Substantia nigra (tissue), 51 donors: ENCODE measurements at places on chromosomes 6 and 20.
A peak's percentile ranks its signal among the peaks of the same experiment; 100 is the strongest.

- no peak for DNase-seq
Measured at GRCh38 chr6:33991610-33992009, 154.3 kb downstream of the GRM4 start.

- DNase-seq, result no peak
Measured at GRCh38 chr6:29011276-29011734, 6.2 kb upstream of the ZNF311 start.

GRCh38 chr6:9292975-9293374 lies 857.6 kb upstream of the SLC35B3 start:
- no peak for DNase-seq

- no peak for DNase-seq
Measured at GRCh38 chr20:39248171-39248861, 286.2 kb downstream of the DHX35 start.

DNA sequence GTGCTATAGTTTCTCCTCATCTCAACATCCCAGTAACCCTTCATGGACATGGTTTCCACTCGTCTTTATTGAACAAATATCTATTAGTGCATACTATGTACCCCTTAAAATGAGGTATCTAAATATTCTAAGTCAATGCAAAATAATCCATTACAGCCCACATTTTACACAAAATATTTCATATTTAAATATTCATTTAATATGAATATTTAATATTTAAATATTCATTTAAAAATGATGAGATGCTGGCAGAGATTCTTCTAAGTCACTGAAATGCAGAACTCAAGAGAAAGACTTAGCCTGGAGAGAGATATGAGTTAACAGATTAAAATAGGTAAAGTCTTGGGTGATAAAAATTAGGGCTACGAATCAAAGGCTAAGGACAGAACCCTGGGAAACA lies 17.9 kb downstream of the EPB41L2 start:
- no peak for DNase-seq

DNA sequence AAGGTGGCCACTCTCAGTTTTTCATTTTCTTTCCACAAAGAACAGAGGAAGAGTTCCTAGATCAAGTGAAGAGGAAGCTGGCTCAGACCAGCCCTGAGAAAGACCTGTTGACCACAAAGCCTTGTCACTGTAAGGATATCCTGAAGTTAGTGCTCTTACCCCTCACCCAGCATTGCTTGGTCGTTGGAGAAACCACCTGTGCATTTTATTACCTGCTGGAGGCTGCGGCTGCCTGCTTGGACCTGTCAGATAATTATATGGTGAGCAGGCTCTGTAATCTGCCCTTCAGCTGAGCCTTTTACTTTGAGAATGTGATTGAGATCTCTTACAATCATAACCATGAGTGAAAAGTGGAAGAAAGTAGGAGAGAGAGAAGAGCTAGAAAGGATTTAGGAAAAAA lies 21.9 kb downstream of the TREML1 start:
- DNase-seq, result no peak

DNA sequence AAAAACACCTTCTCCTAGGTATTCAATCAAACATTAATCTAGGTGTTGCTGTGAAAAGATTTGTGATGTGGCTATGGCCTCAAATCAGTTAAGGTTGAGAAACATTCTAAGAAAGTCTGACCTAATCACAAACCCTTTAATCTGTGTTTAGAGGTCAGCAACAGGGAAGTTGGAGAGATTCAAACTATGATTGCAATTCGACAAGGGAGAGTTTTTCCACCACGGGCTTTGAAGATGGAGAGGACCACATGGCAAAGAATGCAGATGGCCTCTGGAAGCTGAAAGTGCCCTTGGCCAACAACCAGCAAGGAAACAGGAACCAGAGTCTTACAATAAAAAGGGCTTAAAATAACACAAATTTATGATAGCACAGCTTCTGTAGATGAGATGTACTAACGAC lies 29.6 kb upstream of the LGSN start:
- DNase-seq, result no peak

GRCh38 chr6:168584671-168585070 lies 143.7 kb downstream of the SMOC2 start:
- DNase-seq, result no peak

- no peak for DNase-seq
Measured at GRCh38 chr6:129719692-129720091, 9.7 kb upstream of the ARHGAP18 start.

DNA sequence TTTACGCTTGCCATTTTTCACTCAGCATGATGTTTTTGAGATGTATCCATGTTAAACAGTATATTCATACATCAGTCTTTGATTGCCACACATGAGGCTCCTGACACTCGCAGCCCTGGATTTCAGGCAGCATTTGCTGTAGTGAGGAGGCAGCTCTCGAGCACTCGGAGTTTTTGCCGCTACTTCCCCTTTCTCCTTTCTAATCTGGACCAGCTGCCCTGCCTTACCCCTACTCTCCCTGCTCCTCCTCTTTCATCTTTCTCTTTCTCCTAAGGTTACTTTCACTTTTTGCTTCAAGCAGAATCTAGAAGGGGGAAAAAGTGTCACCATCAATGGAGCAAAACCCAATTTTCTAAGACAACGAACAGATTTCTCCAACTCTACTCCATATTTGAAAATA lies 5.9 kb upstream of the CST3 start:
- no peak for DNase-seq

GRCh38 chr6:42411406-42411805 lies 40.3 kb downstream of the TRERF1 start:
- DNase-seq, result no peak

DNA sequence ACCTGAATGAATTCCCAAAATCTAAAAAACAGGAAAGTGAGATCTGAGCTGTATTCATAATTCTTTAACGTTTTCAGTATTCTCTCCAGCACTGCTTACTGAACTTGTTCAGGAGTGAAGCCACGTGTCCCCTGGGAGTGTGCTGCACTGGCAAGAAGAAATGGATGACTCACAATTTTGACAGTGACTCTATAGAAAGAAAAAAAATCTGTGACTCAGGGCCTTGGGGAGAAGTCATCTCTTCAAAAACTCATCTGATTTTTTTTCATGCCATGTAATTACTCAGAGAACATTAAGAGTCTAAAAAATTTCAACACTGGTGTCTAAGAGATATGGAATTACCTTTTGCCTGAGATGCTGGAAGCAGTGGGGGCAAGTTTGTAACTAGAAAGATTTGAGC lies 39.7 kb downstream of the ANKEF1 start:
- no peak for DNase-seq

- DNase-seq, result no peak
Measured at GRCh38 chr6:71489736-71490135, 201.1 kb downstream of the OGFRL1 start.

- DNase-seq, result peak; percentile 55
Measured at GRCh38 chr6:31821301-31822035, 6.1 kb upstream of the HSPA1B start.

- no peak for DNase-seq
Measured at GRCh38 chr6:150739711-150740349, 125.7 kb upstream of the MTHFD1L start.

DNA sequence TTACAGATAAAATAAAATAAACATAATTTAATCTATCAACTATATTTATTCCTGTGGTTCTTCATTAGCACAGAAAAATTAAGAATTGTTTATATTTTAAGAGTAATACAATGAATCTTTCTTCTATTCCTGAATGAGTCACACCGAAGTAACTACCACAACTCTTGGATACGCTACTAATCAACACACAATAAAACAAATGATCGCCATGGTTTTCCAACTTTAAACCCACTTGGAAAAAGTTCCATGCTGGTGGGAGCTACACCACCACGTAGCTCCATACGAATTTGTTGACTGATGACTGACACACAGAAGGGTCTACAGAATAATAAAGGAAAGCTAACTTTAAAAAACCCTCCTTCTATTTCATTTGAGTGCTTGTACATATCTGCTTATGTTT lies 135.8 kb upstream of the NEDD9 start:
- DNase-seq, result no peak

GRCh38 chr6:13466304-13467215 lies 20.8 kb downstream of the GFOD1 start:
- no peak for DNase-seq

DNA sequence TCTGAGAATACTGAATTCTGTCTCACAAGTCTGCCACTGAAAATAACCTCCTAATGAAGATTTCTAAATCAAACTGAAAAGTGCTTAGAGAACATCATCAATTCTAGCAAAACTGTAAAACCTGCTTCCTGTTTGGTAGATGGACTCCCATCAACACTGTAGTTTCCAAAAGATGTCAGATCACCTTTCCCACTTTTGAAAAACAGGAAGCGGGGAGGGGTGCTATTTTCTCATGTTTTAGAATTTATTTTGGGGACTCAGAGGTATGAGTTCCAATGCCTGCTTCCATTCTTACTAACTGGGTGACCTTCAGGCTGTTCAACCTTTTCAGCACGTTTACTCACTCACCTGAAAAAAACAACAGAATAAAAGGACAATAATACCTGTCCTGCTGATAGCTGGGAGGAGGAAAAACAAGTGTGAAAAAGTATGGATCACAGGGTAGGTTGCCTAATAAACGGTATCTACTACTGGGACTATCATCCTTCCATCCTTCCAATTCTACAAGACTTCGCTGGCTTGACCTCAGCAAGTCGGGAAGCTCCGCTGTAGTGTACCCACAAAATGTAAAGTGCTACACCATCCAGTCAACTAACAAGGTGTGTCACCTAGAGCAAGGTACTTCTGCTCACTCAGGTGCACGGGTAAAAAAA lies 1.1 kb downstream of the ATP5F1E start:
- DNase-seq, result no peak

DNA sequence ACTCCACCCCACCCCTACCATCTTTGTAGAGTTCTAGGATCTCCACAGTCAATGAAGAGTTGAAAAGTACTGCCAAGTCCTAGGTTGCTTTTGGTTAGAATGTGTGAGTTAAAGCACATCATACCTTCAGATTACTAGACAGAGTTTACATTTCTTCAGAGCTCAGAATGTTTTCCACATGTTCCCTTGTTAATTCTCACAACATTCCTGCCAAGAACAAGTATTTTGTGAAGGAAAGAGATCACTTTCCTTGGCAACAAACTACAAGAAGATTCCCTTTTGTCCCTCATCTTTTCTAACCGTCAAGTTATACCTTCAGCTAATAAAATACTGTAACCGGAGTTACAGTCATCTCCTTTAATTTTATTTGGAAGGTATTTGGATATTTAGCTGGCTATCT lies 266.8 kb downstream of the ZFAND3 start:
- no peak for DNase-seq

DNA sequence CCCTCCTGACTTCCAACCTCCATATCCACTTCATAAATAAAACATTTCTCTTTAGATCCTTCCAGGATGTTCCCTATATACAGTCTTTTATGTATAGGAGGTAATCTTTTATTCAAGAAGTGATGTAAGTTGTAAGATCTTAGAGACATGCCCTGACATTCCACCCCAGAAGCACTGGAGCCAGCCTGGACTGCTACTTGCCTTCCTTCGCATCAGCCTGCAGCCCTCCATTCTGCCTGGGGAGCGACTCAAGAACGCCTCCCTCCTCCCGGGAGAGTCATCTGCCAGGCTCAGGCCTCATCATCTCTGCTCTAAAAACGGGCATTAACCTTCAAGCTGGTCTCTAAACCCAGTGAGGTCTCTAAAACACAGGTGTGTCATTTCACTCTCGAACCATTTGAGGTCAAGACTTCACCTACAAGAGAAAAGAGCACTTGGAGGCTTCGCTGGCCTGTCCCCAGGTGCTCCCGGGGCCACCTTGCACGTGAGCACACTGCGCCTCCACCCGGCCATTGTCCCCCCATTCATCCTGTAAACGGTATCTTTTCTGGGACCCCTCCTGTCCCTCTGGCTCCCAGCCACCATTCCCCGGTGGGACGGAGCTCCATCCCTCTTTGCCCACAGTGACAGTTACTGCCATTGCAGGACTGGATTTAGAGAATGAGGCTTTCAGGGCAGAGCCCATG lies 107.5 kb upstream of the PDE10A start:
- DNase-seq, result no peak

- no peak for DNase-seq
Measured at GRCh38 chr6:149499066-149499465, 14.3 kb upstream of the ZC3H12D start.

DNA sequence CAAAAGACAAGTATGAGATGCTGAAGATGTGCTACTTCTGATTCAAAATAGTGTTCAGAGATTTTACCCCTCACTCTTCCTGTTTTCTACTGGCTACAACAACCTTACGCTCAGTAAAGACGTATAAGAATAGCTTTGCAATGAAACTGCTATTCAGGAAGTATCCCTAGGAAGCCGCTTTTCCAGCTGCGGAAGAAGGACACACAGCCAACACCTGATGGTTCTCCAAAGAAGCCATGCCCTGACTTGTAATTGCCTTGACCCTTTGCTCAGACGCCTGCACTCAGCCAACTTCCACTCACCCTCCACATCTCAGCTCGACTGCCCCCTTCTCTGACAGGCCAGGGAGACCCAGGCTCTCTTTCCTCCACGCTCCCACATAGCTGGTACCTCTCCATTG lies 111.6 kb downstream of the DTNBP1 start:
- DNase-seq, result no peak

DNA sequence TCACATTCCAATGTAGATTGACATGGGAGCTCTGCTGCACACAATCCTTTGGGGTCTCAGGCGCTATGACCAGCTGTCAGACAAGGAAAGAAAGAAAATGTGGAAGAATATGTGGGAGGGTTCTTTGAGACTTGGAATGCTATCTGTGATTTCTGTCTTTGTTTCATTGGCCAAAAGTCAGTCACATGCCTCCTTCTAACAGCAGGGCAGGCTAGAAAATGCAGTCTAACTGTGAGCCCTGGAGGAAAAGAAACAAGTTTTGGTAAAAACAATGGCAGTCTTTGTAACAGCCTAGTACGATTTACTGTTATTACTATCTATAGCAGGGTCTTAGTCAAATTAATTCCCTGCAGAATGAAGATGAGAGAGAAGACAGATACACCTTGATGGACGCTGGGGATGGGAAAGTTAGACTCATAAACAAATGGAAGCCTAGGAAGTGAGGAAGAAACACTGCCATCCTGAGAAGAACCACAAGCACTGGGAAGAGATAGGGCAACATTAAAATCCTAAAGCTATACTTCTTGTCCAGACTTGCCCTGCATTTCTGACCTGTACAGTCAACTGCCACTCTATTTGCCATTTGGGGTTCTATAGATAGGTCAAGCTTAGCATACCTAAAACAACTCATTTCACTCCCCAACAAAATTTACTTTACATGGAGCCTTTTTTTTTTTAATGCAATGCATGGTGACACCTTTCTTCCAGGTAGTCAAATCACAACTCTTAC lies 833.0 kb downstream of the KIF16B start:
- no peak for DNase-seq

- DNase-seq, result no peak
Measured at GRCh38 chr20:16107172-16107870, 465.9 kb downstream of the KIF16B start.

- DNase-seq, result no peak
Measured at GRCh38 chr6:37454420-37455140, 21.6 kb downstream of the CMTR1 start.

GRCh38 chr20:48465271-48465670 lies 362.5 kb downstream of the PREX1 start:
- no peak for DNase-seq

DNA sequence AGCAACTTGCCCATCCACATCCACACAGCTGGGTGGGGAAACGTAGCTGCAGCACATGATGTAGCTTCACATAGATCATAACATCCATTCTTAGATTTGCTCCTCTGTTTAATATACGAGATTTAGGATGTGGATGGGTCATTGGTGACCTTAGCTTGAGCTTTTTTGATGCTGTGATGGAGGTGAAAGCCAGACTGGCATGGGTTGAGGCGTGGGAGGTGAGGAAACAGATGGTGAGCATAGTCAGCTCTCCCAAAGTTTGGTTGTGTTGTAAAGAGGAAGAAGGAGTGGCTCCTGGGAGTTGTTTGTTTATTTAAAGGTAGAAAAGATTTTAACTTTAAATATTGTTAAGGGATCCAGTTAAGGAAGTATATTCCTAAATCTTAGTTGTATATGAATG lies 5.3 kb downstream of the ARFGEF2 start:
- DNase-seq, result no peak
